ENCODE measurements at places on chromosomes 5 and 9.
A peak's percentile ranks its signal among the peaks of the same experiment; 100 is the strongest.

GRCh38 chr9:87461256-87461655 is 36.4 kb upstream of the DAPK1 start:
- DNase-seq: no peak

DNA sequence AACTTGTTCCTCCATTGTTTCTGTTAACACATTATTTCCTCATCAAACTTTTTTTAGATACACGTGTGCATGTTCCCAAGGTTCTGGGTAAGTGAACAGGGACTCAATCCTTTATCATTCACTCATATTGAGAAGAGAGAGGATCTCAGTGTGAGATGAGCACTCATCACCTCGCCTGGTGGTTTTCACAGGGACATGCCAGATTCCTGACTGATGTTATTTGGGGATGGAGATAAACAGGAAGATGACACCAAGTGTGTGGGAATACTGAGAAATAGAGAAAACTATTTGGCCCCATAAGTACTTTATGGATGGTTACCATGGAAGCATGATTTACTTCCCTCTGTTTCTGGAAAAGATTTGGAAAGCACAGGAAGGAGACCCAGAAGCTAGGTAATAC is 533.3 kb upstream of the DMAC1 start:
- DNase-seq: no peak

DNA sequence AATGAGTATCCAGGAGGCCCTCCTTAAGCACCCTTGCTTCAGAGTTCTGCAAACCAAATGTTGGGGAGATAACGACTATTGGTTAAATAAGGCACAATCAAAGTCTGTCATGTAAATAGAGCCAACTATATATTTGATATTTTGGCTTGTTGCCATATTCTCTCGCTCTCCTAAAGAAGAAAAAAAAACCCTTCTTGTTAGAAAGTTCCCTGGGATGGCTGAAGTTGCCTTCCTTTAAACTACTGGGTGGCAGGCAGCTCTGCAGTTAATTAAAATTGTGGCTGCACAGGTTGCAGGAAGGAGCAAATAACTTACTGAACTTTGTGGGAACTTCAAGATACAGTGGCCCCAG is 227.0 kb upstream of the ANKRD55 start:
- DNase-seq: no peak

- DNase-seq: no peak
Measured at GRCh38 chr5:149550594-149551226, 529 bp downstream of the CSNK1A1 start.

DNA sequence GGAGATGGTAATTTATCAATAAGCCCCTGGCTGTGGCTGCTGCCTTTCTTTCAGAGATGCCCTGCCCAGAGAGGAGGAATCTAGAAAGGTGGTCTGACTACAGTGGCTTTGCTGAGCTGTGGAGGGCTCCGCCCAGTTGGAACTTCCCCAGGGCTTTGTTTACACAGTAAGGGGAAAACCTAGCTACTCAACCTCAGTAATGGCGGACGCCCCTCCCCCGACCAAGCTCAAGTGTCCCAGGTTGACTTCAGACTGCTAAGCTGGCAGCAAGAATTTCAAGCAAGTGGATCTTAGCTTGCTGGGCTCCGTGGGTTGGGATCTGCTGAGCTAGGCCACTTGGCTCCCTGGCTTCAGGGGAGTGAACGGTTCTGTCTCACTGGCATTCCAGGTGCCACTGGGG is 865.4 kb upstream of the ACO1 start:
- DNase-seq: peak; percentile 37

- DNase-seq: no peak
Measured at GRCh38 chr5:154118893-154119336, 71.6 kb upstream of the GALNT10 start.

- DNase-seq: no peak
Measured at GRCh38 chr5:135218790-135219568, 180.1 kb downstream of the MACROH2A1 start.

DNA sequence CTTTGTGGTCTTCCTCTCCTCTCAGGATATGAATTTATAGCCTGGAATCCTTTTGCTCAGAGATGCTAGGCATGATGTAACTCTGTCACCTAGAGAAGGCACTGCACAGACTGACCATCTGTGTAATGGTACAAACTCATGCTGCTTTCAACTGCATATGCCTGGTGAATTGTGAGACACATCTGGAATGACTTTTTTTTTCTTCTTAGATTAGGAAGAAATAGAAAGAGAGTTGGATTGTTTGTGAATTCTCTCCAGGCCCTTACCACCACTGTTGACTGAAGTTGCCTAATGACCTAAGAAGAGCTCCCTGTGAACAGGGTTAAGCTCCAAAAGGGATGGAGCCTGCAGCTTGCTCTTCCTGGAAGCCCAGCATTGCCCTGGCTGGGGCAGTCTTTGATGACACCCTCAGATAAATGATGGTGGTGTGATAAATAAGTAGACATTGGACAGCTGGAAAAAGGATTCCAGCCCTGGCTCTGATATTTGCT is 47.8 kb upstream of the TRIM32 start:
- no peak for DNase-seq

DNA sequence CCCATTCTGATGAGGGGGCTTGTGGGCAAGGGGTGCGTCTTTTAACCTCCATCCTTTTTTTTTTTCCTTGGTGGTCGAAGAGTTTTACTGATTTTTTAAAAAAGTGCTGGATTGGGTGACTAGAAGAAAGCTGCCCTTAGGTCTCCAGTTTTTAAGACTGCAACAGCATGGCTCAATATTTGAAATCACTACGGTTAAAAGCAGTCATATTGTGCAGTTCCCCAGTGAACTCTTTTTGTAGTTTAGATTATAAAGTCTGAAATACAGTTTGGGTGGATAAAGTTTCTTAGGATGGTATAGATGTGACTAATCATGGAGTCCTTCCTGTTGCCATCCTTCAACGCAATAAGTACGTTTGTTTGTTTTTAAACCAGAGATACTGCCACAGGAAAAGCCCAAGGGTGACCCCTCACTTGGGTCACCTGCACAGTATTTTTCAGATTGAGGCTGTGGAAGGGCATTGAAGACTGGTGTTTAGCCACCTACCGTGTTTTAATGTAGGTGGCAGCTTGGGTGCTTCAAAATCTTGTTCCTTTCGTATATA is 520 bp upstream of the DHFR start:
- no peak for DNase-seq

GRCh38 chr5:26530305-26530704 is 508.1 kb downstream of the CDH9 start:
- DNase-seq: no peak

- no peak for DNase-seq
Measured at GRCh38 chr9:89430995-89431394, 66.9 kb downstream of the SEMA4D start.

DNA sequence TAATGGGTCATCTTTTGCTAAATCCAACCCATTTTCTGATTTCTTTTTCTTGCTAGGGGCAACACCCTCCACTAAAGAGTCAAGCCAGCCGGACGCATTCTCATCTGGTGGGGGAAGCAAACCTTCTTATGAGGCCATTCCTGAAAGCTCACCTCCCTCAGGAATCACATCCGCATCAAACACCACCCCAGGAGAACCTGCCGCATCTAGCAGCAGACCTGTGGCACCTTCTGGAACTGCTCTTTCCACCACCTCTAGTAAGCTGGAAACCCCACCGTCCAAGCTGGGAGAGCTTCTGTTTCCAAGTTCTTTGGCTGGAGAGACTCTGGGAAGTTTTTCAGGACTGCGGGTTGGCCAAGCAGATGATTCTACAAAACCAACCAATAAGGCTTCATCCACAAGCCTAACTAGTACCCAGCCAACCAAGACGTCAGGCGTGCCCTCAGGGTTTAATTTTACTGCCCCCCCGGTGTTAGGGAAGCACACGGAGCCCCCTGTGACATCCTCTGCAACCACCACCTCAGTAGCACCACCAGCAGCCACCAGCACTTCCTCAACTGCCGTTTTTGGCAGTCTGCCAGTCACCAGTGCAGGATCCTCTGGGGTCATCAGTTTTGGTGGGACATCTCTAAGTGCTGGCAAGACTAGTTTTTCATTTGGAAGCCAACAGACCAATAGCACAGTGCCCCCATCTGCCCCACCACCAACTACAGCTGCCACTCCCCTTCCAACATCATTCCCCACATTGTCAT is 72.0 kb downstream of the NUP214 start:
- DNase-seq: no peak

GRCh38 chr9:112831281-112831851 is 59.3 kb downstream of the SLC46A2 start:
- DNase-seq: no peak

DNA sequence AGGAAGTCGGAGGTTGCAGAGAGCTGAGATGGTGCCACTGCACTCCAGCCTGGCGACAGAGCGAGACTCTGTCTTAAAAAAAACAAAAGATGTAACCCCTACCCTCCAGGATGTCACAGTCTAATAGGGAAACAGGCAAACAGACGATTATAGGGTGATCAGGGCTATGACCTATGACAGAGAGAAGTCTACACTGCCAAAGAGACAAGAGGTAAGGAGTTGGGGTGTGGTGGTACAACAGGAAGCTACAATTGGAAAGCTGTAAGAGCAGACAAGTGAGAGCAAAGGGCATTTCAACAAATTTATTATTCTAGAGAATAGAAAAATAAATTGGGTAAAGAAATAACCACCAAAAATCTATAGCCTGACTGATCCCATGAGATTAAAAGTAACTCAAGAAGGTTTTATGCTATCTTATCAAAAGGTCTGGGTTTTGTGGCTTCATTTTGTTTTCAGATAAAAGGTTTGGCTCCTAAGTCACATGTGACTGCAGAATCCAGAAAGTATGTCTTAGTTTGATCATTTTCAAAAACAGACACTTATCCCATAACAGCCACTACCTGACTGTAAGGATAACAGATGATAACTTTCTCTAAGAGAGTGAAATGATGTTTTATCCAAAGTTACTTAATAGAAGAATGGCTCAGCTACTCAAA is 7.3 kb downstream of the CDC26 start:
- no peak for DNase-seq

DNA sequence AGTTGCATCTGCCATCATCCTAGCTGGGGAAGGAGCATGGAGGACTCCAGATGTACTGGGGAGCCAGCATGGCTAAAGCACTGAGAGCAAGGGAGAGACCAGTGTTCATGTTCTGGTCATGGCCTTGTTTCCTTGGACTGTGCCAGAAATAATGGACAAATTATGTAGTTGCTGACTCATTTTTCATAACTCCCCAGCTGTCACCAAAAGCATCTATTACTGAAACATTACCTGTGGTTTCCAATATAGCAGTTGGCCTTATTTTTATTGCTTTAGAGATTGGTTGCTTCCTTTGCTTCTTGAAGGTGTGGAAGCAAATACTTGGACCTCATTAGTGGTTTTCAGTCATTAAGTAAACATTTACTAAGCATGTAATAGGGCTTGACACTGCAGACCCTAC is 11.3 kb downstream of the RALGPS1 start:
- no peak for DNase-seq

GRCh38 chr9:7366121-7366520 is 433.5 kb downstream of the DMAC1 start:
- DNase-seq: no peak

DNA sequence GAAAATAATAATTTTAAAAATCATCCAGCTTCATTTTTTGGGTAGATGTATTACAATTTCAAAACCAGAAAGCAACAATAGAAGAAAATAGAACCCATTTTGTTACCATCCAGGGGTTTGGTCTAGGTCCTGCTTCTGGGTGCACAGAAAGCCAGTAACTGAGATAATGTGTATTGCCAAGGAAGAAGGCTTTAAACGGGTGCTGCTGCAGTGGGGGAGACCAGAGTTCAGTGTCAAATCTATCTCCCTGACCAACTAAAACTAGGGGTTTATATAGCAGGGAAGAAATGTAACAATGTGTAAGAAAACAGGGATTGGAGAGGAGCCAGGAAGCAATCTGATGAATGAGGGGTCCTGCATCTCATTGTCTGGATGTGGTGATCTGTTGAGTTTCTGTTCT is 17.5 kb upstream of the MPDZ start:
- no peak for DNase-seq

GRCh38 chr5:167743695-167744464 is 547.6 kb upstream of the WWC1 start:
- no peak for DNase-seq

GRCh38 chr9:88280816-88281382 is 107.3 kb upstream of the SPIN1 start:
- DNase-seq: no peak

DNA sequence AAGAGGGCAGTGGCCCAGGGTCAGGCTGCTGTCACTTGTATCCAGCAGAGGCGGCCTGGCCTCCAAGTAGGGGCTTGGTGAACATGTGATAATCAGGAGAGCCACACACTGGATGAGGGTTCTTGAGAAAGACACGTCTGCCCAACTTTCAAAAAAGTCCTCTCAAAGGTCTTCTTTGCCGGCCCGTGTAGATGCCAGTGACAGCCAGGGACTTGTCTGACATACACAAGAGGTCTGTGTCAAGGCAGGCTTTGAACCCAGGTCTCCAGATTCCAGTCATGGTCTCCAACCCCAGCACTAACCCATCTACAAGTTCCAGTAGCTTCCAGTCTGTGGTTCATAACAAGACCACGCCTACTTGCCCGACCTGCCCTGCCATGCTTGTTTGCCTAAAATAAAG is 7.9 kb upstream of the AMBP start:
- no peak for DNase-seq

GRCh38 chr9:136160381-136160841 is 41.7 kb upstream of the TMEM250 start:
- DNase-seq: no peak

DNA sequence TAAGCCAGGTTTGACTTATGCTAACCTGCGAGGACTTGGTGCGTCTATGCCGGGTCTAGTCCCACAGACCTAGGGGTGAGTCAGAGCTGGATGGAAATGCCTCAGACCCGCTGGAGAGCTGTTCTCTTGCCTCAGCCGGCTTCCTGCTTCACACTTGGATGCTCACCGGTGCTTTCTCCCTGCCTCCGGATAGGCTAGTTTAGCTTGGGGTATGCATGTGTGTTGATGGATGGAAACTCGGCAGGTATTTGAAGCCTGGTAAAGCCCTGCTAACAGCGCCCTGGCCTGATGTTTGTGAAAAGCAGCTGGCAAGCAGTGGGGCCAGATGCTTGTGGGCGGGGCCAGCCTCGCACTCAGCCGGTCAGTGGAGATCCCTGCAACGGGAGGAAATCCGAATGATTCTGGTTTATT is 29.3 kb downstream of the PRRC2B start:
- DNase-seq: no peak

- no peak for DNase-seq
Measured at GRCh38 chr5:159049844-159050315, 49.8 kb downstream of the EBF1 start.

DNA sequence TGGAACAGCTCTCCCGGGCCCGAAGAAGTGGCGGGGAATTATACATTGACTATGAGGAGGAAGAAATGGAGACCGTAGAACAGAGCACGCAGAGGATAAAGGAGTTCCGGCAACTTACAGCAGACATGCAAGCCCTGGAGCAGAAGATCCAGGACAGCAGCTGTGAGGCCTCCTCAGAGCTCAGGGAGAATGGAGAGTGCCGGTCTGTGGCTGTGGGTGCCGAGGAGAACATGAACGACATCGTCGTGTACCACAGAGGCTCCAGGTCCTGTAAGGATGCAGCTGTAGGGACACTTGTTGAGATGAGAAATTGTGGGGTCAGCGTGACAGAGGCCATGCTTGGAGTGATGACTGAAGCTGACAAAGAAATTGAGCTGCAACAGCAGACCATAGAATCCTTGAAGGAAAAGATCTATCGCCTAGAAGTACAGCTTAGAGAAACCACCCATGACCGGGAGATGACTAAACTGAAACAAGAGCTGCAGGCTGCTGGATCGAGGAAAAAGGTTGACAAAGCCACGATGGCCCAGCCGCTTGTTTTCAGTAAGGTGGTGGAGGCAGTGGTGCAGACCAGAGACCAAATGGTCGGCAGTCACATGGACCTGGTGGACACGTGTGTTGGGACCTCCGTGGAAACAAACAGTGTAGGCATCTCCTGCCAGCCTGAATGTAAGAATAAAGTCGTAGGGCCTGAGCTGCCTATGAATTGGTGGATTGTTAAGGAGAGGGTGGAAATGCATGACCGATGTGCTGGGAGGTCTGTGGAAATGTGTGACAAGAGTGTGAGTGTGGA is 129.5 kb upstream of the DMRT1 start:
- DNase-seq: no peak
